ENCODE measurements at places on chromosomes 6 and 20.
A peak's percentile ranks its signal among the peaks of the same experiment; 100 is the strongest.

DNA sequence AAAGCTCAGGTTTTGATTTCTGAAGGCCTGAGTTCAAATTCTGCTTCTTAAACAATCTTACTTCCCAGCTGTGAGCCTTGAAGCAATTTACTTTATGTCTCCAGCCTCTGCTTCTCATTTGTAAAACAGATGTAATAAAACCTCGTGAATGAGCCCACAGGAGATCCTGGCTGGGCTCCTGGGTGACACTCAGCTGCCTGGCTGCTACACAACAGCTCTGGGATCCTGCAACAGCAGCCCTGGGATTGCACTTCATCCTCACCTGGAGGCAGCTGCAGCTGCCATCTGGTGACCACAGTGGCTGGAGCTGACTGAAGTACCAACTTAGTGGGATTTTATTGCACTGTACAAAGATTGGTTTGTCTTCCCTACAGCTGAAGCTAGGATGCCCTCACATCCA is 98.6 kb downstream of the NDUFAF5 start:
- DNase-seq, result no peak

GRCh38 chr6:105746130-105746505 is 340.0 kb upstream of the PRDM1 start:
- no peak for DNase-seq

DNA sequence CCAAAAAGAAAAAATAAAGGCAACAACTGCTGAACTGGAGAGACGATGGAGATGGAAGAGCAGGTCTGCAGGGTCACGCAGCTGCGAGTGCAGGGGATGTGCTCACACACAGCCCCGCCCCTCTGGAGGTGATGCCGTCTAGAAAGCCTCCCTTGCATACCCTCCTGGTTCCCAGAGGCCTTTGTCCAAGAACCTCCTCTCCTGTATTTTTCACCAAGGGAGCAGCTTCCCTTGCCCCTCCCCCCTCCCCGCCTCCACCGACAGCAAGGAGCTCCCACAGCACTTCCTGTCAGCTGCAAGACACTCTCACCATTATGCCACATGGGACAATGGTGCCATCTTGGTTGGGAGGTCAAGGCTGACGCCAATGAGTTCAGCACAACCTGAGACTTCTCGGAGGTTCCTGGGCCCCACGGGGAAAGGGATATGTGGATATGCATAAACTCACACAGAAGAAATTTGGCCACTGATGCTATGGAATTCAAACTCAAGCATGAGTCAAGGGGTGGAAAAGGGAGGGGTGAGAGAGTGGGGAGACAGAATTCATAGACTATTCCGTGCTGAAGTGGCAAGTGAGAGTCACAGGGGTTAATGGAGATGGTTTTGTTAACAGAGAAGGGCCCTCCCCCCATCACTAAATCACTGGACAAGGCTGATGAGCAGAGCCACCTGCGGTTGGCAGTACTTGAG is 132.9 kb downstream of the SCML4 start:
- DNase-seq, result peak; percentile 75

DNA sequence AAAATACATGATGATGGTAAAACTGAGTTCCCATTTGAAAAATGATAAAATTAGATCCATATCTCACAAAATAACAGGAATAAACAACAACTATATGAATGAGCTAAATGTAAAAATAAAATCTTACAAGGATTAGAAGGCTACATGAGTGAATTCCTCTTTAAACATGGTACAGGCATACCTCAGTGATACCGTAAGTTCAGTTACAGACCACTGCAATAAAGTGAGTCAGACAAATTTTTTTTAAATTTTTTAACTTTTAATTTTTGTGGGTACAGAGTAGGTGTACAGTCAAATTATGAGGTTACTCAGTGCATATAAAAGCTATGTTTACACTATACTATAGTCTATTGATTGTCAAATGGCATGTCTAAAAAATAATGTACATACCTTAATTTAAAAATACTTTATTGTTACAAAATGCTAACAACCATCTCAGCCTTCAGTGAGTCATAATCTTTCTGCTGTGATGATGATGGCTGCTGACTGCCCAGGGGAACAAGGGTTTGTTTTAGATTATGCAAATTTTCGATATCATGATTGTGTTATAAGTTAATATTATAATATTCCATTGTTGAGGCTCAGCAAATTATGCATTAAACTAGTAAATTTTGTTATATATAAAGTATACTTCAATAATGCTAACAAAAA is 222.8 kb upstream of the RUNX2 start:
- no peak for DNase-seq

- no peak for DNase-seq
Observed at GRCh38 chr20:48102931-48103660, 317.8 kb upstream of the SULF2 start.

- no peak for DNase-seq
Observed at GRCh38 chr6:118324116-118324515, 224.0 kb upstream of the PLN start.

- DNase-seq, result no peak
Observed at GRCh38 chr20:24406750-24407149, 62.7 kb upstream of the SYNDIG1 start.

DNA sequence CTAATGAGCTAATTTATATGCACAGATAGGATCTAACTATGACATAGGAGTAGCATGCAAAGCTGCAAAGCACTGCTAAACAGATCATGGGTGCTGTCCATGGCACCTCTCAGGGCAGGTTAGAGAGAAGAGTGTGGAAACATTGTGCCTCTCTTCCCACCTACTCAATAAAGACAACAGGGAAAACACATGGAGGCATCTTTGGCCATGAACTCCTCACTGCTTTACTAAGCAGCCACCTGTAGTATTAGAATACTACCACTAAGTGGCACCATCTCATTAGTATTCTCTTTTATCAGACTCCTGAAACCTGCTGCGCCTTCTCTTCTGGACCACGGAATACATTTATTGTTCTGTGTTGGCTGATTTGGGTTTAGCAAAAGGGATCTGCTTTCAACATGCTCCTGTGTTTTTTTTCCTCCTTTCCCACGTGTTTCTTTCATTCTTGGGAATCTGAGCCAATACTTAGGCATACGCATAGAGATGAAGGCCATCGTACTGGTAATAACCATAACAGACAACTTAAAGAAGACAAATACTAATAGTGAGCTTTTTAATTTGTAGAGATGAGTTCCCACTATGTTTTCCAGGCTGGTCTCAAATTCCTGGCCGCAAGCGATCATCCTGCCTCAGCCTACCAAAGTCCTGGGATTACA is 9.4 kb upstream of the HDDC2 start:
- DNase-seq, result peak; percentile 63

- DNase-seq, result no peak
Observed at GRCh38 chr6:107768044-107768443, 56.1 kb downstream of the SCML4 start.

GRCh38 chr20:5737966-5738365 is 12.2 kb upstream of the SHLD1 start:
- no peak for DNase-seq

GRCh38 chr6:157867155-157867559 is 44.1 kb downstream of the SNX9 start:
- peak; percentile 13 for DNase-seq

DNA sequence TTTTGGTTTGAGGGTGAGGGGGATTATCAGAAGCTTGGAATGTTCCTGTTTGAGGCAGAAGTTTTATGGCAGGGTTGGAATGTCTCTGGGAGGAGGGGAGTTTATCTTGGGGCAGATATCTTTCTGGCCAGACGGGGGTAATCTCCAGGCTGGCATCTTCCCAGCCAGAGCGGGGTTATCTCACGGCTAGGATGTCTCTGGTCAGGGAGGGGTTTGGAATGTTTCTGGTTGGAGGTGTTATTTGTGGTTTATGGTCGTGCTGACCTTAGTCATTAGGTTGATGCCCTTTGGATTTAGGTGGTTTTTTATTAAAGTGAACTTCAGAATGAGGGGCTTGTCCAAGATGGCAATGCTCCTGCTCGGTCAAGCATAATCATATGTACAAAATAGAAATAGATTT is 14.8 kb downstream of the PGK2 start:
- DNase-seq, result no peak

DNA sequence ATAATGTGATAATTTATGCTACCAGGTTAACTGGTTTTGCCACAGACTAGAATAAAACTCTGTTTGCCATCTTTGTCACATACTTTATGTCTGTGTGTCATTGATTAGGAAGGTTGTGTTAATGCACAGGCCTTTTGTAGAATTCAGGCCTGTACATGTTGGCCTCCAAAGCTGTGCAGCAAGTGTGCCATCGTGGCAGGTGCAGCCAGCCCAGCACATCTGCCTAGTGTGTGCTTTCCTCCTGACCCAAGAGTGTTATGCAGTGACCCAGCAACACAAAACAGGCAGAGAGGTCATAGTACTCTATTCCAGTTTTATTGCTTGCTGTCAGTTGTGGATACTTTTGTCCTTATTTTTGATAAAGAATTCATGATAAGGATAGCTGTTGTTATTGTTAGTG is 3.7 kb downstream of the MAP3K4 start:
- no peak for DNase-seq

GRCh38 chr6:167683028-167683862 is 143.5 kb upstream of the AFDN start:
- DNase-seq, result no peak

- no peak for DNase-seq
Observed at GRCh38 chr6:100065348-100065747, 71.3 kb upstream of the MCHR2 start.

DNA sequence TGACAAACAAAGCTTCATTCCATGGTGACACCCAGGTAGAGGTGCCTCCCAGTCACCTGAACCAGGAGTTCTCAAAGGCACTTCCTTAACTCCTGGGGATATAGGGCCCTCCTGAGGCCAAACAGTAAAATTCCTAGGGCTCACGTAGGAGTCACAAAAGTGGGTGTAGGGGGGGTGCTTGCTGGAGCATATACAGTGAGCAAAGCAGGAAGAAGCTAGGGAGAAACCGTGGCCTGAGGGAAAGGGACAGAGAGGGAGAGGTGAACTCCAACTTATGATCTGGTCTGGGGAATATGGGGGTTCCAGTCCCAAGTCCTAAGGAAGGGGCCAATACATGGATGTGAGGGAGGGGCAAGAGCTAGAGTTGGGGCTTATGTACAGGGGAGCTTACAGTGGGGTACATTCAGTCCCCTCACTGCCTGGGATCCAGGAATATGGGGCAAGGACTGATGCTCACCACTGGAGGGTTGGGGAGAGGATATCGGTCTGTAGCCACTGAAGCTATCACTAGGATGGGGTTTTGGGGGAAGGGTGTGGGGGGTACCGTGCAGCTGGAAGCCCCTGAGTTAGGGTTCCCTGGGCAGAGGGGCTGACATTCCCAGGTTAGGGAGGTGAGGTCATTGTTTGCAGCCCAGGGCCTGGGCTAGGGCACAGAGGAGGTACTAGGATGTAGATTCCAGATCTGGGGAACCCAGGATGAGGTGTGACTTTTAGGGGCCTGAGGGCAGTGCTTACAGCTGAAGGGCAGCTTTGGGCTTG is 950 bp downstream of the PEDS1 start:
- no peak for DNase-seq

GRCh38 chr6:152146385-152146784 is 338.9 kb downstream of the ESR1 start:
- no peak for DNase-seq

DNA sequence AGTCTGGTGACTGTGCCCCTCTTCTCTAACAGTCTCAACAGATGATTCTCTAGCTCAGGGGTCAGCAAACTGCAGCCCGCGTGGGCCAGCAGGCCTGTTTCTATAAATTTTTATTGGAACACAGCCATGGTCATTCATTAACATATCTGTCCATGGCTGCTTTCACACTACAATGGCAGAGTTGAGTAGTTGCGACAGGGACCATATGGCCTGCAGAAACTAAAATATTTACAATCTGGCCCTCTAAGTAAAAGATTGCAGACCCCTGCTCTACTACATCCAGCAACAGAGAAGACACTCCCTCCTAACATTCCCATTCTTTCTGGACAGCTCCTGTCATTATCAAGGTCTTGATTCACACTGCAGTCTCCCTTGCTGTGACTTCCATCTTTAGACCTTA is 45.2 kb downstream of the PLAGL2 start:
- DNase-seq, result no peak

DNA sequence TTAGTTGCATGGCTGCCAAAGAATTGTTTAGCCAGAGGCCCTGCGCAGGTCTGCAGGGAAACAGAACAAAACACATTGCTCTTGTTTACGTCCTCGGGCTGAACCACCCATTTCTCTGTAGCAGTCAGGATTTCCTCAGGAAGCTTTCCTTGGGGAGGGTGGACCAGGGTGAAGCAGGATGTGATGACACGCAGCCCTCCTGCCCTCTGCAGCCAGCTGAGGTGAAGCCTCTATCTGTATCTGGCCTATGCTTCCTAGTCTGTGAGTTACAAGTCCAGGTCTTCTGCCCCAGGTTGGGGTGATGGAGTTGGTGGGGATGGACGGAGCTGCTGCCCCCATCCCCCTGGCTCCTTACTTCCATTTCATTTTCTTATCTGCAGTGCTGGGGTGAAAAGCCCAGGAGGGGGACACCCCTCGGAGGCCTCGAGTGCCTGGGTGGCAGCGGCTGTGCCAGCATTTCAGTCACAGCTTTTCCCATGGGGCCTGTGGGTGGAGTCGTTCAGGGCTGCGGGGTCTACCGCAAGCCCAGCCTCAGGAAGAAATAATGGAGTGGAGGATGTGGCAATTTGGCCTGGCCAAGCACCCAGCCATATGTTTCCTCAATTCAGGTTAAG is 24.9 kb downstream of the SASH1 start:
- DNase-seq, result peak; percentile 46

GRCh38 chr6:101393251-101393828 is at the start of gene GRIK2:
Gene GRIK2, plus strand, starts transcription at chr6:101393708.
- DNase-seq, result no peak
